Epithelial cell of prostate (primary cell): ENCODE measurements at places on chromosomes 3 and 15.

DNA sequence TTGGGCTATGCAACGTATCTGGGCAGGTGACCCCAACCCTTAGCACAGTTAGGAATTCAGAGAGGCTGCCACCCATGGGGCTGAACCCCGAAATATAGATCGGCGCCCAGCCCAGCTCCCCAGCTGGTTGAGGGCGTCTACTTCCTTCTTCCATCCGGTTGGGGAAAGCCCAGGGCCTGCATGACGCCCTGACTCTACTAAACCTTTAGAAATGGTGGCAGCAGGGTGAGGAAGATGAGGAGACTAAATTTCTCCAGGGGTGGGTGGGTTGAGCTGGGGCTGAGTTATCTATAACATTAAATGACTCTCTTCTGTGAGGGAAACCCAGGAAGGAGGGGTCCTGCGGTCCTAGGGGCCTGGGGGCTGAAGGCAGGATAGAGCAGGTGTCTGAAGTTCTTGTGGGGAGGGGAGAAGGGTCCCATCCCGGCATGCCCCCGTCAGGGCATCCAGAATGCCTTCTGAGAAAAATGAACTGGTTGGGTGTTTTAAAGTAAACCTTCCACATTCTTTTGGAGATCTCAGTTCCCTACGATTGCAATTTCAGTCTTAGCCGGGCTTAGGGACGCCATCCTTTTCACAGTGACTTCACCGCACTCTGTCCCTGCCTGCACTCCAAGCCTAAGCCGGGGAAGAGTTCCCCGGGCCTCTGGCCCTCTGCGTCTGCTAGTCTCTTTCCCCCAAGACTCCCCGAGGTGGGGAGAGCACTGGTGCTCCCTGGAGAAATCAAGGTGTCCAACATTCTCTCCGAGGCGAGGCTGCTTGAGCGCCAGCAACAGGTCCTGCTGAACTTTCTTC lies 28.5 kb downstream of the NR2F2 start:
- no peak for DNase-seq

DNA sequence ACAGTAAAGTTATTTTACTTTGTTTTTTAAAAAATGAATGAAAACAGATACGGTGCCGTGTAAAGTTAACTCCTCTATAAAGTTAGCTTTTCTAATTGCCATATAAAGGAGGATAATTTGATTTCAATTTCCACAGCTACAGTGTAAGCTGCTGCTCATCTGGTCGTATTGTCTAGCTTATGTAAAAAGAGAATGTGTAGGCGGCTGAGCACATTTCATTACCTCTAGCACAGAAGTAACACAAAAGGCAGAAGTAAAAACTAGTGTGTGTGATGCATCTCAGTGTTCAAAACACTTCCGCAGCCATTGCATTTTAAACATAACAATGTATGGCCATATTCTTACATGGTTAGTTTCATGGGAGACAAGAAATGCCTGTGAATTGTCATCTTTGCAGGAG lies 105.0 kb upstream of the P2RY1 start:
- DNase-seq, result no peak

DNA sequence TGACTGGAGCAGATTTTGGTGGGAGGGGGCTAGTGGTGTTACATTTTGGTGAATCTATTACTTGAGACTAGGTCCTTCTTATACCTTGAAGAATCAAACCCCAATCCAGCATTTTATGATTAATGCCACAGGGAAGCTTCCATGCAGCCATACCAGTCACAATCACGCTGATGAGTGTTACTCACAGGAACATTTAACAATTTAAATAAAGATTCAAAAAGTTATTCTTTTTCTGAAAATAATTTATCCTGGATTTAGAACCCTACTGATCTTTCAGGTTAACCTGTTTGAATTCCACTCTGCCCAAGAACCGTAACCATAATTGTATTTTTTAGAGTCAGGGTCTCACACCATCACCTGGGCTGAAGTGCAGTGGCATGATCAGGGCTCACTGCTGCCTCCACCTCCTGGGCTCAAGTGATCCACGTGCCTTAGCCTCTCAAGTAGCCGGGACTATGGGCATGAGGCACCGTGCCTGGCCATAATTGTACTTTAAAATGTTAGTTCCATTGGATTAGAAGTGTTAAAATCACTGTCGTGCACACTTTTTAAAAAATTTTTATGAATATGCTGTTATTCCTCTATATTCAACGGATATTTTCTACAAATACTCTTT lies 929 bp upstream of the MTMR10 start:
- no peak for DNase-seq

- no peak for DNase-seq
These were observed 698.1 kb downstream of the FHIT start for GRCh38 chr3:60553144-60553543.

DNA sequence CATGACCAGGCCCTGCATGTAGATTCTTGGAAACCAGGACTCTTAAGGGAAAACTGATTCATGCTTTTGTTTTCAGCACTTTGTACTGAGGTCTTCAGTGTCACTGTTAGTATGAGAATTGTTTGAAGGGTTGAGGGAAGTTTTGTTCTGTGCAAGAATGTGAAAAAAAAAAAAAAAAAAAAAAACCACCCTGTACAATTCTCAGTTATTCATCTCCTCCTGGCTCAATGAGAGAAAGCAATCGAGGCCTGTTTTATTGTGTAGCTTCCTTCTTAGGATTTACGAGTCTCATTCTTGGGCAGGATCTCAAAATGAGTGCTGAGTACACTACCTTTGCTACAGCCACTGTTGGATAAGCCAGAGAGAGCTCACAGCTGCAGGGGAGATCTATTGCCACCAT lies 469.5 kb downstream of the CNTN4 start:
- no peak for DNase-seq

GRCh38 chr3:52041118-52041731 lies 15.1 kb downstream of the DUSP7 start:
- no peak for DNase-seq
